Fibroblast of skin of right biceps (primary cell): ENCODE measurements at places on chromosomes 5 and 9.

DNA sequence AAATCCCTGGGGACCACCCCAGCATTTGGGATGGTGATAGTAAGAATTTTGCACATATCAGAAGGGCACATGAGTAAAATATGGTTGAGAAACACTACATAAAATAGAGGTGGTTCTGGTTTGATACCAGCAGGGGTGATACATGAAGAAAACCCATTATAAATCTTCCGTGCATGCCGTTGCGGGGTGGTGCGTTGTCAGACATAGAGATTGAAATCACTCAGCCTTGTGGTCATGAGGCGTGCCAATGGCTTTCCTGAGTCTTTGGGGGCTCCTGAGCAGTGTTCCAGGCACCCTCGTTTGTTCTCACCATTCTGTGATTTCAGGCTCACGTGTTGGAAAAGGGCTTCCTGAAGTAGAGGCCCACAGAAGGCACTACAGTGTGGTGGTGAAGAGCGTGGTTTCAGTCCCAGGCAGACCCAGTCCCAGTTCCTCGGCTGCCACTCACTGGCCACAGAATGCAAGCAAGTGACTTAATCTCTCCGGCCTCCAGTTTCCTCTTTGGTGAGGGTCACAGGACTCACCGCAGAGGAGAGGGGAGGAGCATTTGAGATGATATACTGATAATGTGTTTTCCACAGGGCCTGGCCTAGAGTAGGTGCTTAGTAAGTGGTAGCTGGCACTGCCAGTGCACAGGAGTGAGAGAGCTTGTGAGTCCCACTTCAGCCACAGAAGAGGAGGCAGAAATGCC is 20.5 kb upstream of the GLRX start:
- peak; percentile 42 for DNase-seq

GRCh38 chr5:5298068-5298633 is 124.3 kb upstream of the ICE1 start:
- no peak for DNase-seq

DNA sequence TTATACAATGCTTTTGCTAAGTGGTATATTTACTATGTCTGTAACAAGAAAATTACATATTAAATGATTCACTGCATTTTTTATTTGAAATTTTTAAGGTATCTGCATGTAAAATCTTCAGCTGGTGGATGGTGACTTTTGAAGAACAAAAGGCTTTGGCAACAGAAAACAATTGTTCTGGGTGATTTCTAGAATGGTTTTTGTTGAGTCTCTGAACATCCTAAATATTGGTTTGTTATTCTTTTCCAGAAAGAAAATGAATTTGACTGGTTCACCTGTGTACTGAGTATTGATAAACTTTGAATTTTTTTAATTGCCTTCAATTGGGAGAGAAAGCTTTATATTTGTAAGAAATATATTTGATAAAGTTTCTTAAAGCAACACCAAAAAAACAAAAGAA is 35.2 kb downstream of the ERAP1 start:
- no peak for DNase-seq

DNA sequence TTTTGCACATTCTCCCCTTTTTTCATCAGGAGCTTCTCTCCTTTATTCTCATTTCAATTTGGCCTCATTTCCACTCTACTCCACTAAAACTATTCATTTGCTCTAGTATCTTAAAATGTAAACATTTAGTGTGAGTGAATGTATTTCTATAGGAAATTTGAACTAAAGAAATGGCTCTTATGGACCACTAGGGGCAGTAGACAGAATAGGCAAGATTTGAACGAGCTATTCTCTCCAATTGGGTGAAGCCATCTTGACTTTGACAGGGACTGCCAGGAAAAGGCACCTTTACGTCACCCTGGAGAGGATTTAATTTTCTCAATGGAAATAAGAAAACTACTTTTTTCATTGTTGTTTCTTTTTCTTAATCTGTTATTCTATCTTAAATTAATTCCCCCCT is 666.3 kb downstream of the DNAH5 start:
- no peak for DNase-seq

DNA sequence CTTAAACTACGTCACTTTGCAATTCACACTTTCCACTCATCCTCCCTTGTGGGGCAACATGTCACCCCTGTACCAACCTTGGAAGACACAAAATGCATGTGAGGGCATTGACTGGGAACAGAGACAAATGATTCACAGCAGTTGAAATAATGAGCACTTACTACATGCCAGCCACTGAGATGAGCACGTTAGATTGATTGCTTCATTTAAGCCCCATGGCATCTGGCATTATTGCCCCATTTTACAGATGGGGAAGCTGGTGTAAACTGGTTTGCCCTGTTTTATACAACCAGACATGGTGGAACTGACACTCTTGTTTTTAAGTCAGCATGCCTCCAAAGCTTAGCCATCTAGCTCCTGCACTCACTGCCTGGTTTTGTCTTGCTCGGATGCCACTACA is 204.7 kb downstream of the PAPPA start:
- DNase-seq: no peak

- DNase-seq: peak; percentile 65
Observed at GRCh38 chr5:52743970-52744369, 43.7 kb upstream of the ITGA1 start.

DNA sequence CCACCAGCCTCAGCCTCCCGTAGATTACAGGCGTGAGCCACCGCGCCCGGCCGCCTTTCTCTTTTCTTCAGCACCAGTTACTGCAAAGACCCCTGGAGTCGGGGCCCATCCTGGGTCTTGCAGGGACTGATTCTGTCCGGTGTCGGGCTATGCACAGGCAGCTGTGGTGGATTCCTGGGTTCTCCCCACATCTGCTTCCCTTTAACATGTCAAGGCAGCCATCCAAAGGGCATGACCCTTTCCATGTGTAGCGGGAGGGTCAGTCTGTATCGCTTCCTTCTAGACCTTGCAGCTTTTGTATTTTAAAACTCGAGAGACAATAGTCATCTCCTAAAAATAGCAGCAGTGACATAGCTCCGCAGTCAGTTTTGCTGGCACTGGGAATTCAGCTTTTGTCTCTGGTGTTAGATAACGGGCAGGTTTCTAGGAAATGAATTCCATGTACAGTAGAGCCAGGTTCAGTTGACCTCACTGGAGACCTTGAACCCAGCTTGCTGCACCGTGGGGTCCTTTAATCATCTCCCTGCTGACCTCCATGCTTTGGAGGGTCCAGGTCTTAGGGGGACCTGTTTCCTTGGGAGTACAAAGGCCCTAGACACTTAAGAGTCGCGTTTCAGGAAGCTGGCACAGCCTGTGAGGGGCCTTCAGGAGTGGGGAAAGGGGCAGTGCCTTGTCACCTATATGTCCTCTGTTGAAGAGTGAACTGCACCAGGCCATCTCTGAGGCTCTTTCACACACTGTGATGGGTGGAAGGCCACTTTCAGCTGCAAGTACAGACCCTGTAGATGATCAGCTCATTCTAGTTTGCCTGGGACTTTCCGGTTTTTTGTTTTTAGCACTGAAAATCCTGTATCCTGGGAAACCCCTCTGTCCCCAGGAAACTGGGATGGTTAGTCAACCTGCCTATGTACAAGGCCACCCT is 13.8 kb downstream of the ANKRD33B start:
- peak; percentile 28 for DNase-seq

GRCh38 chr9:81634915-81635516 is 54.3 kb downstream of the TLE1 start:
- peak; percentile 57 for DNase-seq

- DNase-seq: no peak
Observed at GRCh38 chr9:136211441-136212344, 6.8 kb upstream of the LHX3 start.

- DNase-seq: no peak
Observed at GRCh38 chr9:93645149-93645889, 68.9 kb downstream of the PHF2 start.

GRCh38 chr9:90919883-90920282 is 118.3 kb downstream of the SYK start:
- DNase-seq: no peak

- DNase-seq: peak; percentile 21
Observed at GRCh38 chr5:77239126-77239741, 28.8 kb downstream of the PDE8B start.

- no peak for DNase-seq
Observed at GRCh38 chr5:114054594-114054993, 307.3 kb upstream of the KCNN2 start.

- peak; percentile 83 for DNase-seq
Observed at GRCh38 chr5:139637438-139638089, 10.6 kb upstream of the CXXC5 start.

DNA sequence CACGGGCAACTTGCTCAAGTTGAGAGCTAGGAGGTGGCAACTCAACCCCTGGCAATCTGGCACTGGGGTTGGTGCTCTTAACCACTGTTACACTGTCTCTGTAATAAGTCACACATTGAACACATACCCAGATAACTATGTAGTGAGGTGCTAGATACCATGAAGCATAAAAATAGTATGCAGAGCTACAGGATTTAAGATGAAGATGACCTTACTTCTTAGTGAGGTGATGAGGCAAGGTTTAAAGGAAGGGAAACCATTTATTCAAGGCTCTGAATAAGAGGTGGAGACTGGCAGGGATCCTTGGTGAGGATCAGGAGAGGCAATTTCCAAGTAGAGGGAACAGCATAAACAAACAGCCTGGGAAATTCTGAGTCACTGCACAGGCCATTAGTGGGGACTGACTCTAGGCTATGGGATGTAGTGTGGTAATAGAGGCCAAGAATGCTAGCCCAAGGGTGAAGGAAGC is 67.6 kb upstream of the NR3C1 start:
- DNase-seq: peak; percentile 83

DNA sequence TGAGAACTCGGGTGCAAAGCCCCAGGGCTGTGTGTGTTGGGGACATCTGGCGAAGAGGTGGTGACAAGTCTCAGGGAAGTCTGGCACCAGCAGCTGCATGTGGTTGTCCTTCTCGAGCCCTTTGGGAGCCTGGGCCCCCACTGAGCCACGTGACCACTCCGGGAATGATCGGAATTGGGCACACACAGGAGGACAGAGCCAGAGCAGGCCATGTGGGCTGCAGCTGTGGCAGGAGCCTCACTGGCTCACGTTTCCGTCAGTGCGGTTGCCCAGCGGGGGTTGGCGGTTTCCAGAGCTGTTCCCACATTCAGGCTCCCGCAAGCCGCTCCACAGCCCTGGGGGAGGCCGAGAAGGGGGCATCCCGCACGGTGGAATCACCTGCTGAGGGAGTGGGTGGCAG is 6.8 kb upstream of the CEL start:
- DNase-seq: peak; percentile 92

GRCh38 chr9:14352503-14352902 is 38.6 kb upstream of the NFIB start:
- DNase-seq: no peak

- peak; percentile 47 for DNase-seq
Observed at GRCh38 chr9:87285183-87285850, 212.3 kb upstream of the DAPK1 start.

DNA sequence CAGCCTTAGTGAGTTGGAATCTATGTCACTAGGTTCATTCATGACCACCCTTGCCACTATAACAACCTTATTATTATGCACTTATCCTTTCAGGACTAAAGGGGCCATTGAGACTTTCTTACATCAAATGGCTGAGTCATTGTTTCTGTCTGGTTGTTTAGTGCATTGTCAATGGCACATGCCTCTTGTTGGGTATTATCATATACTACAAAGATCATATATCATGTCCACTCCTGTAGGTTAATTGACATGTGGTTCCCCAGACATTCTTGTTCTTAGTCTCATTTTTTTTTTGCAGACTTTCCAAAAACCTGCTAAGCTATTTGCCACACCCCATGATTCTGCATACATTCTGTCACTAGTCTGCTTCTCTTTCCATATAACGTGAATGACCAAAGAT is 66.7 kb upstream of the PRDM9 start:
- no peak for DNase-seq

DNA sequence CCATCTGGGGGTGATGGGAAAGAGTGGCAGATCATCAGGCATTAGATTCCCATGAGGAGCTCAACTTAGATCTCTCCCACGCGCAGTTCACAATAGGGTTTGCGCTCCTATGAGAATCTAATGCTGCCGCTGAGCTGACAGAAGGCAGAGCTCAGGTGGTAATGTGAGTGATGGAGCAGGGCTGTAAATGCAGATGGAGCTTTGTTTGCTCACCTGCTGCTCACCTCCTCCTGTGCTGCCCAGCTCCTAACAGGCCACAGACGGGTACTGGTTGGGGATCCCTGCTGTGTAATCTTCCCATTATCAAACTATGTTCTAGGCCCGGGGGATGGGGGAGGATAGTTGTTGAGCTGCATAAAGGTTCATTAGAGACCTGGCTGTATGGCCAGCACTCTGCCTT is 58.4 kb downstream of the UGCG start:
- DNase-seq: no peak

DNA sequence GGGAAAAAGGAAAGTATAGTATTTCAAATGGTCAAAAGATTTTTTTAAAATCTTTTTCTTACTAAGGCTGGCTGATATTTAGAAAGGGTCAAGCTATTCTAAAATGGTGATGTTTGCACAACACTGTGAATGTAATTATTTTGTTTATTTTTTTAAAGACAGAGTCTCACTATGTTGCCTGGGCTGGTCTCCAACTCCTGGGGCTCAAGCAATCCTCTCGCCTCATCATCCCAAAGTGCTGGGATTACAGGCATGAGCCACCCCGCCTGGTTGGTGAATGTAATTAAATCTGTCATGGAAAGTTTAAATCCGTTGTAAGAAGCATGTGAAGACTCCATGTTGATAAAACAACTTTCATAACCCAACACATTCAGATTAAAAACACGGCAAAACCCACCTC is 2.6 kb downstream of the UBTD2 start:
- peak; percentile 63 for DNase-seq

- no peak for DNase-seq
Observed at GRCh38 chr5:135114759-135115158, 80.7 kb upstream of the PITX1 start.

DNA sequence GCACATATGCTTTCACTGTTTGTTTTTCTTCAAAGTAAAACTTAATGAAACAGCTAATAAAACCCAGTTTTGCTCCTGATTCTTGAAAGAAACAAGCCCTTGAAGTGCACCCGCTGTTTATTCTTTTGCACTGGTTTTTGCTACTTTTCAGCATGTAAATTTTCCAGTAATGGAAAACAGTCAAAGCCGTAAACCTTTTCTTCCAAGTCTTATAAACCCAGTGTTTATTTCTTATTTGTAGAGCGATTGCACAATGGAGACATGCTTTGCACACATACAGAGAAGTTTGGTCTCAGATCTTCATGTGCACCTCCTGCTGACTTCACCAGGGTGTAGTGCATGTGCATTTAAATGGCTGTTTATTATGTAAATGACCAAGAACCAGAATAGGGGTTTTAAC is 51.8 kb downstream of the ATG10 start:
- no peak for DNase-seq

DNA sequence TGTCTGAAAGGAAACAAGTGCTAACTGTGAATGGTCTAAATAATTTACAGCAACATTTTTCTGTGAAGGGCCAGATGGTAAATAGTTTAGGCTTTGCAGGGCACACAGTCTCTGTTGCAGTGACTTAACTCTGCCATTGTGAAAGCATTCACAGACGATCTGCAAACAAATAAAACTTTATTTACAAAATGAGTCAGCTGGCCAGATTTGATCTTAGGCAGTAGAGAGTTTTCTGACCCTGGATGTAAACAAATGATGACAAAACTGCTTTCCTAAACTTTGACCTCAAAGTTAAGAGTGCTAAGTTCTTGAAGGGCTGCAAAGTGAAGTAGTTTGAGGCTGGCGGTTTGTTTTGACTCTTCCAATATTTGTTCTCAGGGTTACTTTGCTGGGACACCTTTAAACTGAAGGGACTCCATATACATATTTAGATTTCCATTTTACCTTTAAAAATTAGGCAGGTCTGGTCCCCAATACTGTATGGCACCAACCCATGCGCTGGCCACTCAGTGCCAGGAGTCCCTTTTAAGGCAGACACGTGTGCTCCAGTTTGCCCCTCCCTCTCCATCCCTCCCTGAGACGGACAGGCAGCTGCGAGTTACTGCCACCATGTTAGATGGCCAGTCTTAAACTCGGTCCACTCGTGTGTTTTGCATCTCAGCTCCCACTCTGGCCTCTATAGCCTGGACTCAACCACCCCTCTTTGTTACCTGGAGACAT is 4.0 kb upstream of the ADAMTS16 start:
- no peak for DNase-seq
